HCT116 (cell line): ENCODE measurements at places on chromosomes 2 and 18. TPM values are rescaled to one million over a fixed set of nuclear protein-coding genes. Genes with fewer than 3 reads are reported as not detected.

DNA sequence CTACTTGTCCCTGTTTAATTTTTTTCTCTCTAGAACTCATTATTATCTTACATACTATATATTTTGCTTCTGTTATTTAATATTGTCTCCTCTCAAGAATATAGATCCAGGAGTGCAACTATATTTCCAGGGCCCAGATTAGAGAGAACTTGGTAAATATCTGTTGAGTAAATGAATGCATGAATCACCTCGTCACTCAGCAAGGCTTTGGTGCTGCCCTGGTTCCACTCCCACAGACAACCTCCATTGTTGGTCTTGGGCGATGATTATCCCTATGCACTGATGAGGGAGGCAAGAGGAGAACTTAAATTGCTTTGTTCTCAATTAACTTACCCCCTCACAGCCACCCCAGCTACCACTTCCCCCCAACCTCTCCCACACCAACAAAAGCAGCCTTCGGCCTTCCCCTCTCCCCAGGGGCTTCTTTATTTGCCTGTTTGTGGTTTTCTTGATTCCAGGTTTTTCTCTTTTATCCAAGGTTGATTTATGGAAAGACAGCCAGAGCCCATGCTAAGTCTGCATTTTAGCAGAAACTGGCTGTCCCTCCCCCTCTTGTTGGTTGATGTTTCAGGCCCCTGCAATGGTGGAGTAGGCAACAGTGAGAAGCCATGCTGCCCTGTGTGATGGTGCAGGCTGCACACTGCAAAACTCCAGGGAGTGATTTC, 17.0 kb upstream of the DIPK1C start:
- no peak for DNase-seq

GRCh38 chr2:165003443-165004130, 48.3 kb upstream of the SLC38A11 start:
- peak; percentile 10 for DNase-seq

CIDEA gene
- not detected for total RNA-seq

UGT1A3 gene
- total RNA-seq, result not detected

FTCDNL1 gene
- 2.6 TPM for total RNA-seq

DNA sequence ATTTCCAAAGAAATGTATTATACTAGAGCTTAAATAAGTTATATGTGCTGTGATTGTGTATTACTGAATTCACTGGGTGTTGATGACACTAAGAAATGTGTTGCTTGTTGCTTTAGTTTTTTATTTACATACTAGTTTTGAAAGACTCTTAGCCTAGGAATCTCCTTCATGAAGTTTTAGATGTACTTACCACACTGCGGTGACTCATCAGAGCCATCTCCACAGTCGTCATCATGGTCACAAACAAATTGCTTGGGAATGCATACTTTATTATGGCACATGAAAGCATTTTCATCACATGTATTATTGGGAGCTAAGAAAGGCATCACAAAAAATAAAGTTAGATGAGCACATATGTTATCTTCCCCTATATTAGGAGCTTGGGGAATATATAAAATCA, 1624.2 kb downstream of the LRP1B start:
- no peak for DNase-seq

UBE2F gene
- total RNA-seq, result 32.8 TPM

PLCD4 gene
- 0.64 TPM for total RNA-seq

- no peak for DNase-seq
Observed at GRCh38 chr2:134408386-134408785, 154.5 kb downstream of the MGAT5 start.

CCDC74A gene
- total RNA-seq, result 13.6 TPM

CASP10 gene
- 2.6 TPM for total RNA-seq

ARHGAP15 gene
- total RNA-seq, result 0.42 TPM

MLPH gene
- 81.4 TPM for total RNA-seq

DNA sequence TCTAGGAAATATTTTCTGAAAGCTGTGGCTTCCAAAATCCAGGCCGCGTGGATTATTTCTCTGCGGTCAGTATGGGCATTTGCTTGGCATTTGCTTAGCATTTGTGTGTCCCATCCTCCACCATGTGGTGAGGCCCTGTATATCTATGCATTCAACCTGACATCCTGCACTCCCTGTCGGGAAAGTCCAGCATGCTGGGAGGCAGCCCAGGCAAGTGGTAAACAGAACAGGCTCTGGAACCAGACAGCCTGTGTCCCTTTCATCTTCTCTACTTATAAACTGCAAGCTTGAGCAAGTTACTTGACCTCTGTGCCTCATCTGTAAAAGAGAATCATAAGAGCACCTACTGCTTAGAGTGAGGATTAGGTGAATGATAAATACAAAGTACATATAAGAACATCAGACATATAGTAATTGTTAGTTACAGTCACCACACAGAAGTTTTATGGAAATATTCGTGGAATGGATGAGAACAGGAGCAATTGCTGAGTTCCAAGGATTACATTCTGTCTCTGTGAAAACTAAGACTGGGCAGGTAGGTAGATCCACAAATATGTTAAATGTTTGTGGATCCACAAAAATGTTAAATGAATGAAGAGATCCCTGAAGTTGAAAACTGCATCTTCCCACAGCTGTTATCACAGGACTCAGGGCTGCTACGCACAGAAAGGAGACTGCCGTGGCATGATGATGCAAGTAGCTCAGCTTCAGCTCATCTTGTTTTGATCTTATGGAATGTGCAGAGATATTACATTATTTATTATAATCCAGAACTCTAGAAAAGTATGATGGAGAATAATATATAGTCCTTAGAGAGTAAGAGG, 317.0 kb upstream of the MMADHC start:
- no peak for DNase-seq

SOX11 gene
- total RNA-seq, result 0.02 TPM

DNA sequence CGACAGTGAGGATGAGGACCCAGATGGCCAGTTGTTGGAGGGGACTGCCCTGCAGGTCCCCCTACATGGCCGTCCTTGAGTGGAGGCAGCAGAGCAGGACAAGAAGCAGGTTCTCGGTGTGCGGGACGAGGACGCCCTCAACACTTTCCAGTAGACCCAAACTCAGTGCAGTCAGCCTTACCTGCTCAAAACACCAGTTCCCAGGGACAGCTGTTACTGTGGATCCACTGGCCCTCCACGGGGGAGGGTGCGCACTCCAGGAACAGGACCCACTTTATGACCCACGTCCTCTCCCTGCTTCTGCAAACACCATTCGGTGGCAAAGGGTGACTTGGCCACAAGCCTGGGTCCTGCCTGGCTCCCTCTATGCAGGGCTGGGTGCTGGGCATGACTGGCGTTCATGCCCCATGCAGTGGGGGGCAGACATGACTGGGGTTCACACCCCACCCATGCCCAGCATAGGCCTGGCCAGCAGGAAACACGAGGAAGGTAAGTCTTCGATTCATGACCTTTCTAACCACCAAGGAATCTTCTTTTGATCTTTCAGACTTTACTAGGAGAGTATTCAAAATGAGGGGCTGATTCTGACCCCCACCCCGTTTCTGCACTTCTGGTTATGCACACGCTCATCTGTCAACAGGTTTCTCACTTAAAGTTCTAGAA, 233.7 kb downstream of the HDAC4 start:
- DNase-seq, result no peak

DNA sequence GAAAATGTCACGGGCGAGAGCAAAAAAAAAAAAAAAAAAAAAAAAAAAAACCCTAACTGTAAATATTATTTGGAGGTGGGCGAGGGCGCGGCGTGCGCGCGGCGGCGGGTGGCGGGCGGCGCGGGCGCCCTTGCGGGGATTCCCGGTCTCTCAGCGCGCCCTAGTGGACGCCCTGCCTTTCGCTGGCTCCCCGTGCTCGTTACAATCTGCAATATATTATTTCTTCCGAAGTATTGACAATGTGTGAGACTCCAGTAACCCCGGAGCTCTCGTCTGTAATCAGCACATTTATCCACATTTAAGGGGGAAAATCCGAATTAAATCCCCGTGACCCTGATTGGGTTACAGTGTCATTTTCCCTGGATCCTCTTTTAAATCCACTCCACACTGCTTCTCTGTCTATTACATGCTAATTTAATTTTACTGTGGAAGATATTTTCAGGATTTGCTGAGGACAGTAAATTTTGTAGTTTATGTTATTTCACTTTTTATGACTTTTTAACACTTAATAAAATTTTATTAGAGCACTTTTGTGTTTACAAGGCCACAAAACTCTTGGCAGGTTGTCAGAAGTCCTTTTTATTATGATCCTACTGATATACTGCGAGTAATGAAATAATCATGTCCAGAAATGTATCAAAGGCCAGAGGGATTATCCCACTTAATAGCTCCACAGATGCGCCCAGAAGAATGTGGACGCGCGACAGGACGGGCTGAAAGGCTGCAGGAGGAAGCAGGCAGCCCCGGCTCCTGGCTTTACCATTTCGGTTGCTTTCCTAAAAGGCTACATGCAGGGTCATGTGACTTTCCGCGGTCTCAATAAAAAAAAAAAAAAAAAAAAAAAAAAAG, 369.1 kb downstream of the MTX2 start:
- no peak for DNase-seq

DNA sequence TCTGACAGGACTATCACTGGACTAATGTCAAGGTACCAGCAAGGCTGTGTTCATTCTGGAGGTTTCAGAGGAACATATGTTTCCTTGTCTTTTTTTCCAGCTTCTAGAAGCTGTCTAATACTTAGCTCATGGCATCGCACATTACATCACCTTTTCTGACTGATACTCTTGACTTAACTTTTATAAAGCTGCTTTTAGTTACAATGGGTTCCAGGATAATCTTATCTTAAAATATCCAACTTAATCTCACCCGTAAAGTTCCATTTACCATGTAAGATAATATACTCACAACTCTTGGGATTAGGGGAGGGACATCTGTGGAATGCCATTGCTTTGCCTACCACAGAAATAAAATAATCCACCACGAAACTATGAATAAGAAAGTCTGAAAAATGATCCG, 394.2 kb downstream of the CDH19 start:
- DNase-seq, result no peak

DUSP2 gene
- total RNA-seq, result 24.5 TPM

GRCh38 chr2:73337828-73338227, 44.5 kb upstream of the EGR4 start:
- no peak for DNase-seq

GRCh38 chr2:18837240-18837639, 247.9 kb upstream of the NT5C1B start:
- DNase-seq, result no peak

DNA sequence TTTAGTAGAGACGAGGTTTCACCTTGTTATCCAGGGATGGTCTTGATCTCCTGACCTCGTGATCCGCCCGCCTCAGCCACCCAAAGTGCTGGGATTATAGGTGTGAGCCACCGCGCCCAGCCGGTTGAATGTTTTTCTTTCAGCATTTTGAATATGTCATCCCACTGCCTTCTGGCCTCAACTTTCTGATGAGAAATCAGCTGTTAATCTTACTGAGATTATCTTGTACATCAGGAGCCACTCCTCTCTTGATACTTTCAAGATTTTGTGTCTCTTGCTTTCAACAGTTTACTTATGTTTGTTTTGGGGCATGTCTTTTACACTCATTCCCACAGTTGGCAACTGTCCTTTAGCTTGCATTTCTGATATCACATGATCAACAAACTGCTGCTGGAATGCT, 46.3 kb downstream of the CCDC150 start:
- DNase-seq, result no peak

DNA sequence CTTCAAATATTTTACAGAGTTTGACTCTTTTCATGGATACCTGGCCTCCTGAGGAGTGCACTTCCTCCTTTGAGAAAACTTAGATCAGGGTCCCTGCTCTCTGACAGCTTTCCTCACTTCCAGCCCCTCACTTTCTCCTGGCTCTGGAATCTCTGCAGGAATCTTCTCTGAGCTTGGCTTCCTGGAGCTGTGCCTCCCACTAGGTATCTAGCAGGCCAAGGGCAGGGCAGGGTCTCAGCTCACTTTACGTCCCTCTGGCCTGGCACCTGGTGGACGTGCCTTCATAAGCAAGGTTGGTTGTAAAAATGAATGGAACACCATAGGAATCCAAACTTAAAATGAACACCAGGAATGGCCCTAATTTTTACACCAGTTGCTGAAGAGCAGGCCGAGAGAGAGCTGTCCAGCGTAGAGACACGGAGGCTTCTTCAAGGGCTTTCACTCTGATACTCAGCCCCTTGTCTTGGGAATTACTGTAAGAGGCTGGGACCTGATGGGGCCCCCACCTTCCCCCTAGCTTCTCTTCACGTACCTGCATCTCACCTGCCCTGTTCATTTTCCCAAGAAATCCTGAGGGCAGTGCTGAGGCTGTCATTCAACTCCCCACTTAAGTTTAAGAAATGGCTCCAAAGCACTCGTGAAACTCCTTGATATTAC, 426.9 kb upstream of the ID2 start:
- DNase-seq, result no peak

- DNase-seq, result peak; percentile 24
Observed at GRCh38 chr2:195575879-195576401, 81.1 kb upstream of the SLC39A10 start.

DTNA gene
- total RNA-seq, result 9.6 TPM

GRCh38 chr2:20223407-20224163, 1.3 kb downstream of the SDC1 start:
- no peak for DNase-seq

DNA sequence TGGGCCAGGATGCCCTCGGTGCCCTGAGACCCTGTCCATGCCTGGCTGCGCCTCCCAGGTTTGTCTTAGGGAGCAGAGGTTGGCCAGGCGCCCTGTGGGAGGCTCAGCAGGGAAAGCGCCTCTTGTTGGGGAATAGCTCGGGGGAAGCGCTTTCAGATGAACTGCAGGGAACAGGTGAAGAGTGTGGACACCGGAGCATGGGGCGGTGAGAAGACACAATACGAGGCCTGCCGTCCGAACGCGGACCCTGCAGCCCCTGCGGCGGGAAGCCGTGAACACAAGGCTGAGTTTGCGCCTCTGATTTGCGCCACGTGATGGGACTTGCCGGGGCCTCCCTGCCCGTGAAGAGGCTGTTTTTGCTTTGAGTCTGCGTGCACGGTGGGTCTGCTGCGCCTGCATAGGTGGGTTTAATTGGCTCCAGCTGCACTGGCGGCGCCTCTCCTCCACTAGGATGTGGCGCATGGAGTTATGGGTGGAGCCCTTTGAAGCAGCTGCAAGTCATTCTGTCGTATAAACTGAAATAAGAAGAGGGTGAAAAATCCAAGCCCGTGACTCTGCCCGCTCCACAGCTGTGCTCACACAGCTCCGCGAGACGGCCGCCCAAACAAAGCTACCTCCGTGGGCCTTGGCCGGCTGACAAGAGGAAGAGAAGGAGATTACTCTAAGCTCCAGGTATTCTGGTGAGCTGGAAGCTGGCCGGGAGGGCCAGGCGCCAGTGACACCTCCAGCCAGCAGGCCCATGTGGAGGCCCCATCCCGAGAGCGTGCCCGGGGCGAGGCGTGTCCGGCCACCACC, 103.5 kb upstream of the CTDP1 start:
- DNase-seq, result no peak

DNA sequence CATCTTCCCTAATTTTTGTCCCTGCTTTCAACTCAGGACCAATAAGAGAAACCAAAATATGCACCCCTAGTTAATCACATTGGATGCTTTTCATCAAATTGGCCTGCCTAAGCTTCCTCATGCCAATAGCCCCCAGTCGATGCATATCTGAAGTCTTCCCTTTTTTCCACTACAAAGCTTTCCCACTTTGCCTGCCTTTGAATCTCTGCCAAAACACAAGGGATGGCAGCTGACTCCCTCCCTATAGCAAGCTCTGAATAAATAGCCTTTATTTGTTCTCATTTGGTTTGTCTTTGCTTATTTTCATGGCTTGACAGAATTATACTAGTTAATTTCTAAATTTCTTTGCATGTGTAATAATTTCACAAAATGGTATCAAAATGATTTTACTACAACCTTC, 621.2 kb downstream of the MBD2 start:
- DNase-seq, result no peak

GRCh38 chr2:38850045-38850444, 25.7 kb downstream of the DHX57 start:
- DNase-seq, result no peak

- DNase-seq, result no peak
Observed at GRCh38 chr2:237096911-237097310, 11.2 kb downstream of the COPS8 start.

GRCh38 chr18:24271381-24272228, 126.0 kb downstream of the OSBPL1A start:
- DNase-seq, result peak; percentile 49
